Progenitor cell of endocrine pancreas (in vitro differentiated cells): ENCODE measurements at places on chromosomes 11 and 22. TPM values are rescaled to one million over a fixed set of nuclear protein-coding genes. Genes with fewer than 3 reads are reported as not detected.
A peak's percentile ranks its signal among the peaks of the same experiment; 100 is the strongest.

The CCDC188 gene
- 3.3 and 4.0 TPM in 2 replicates for total RNA-seq

DNA sequence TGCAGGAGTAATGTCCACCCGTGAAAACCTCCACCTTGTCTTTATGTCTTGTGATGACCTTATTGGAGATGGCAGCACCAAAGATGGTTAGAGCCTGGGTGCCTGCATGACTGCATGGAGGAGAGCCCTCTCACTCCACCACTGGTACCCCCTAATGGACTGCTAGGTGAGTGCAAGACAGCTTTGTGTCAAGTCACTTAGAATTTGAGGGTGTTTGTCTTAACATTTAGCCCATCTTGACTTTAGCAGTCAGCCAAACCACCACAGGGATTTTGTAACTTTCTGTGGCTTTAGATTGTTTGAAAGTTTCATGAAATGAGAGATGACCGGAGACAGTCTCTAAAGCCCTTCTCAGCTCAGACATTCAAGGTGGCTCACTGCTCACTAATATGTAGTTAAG lies 232.9 kb upstream of the NCAM1 start:
- H3K27ac ChIP-seq = no peak overlapping the region
- H3K4me3 ChIP-seq = no peak overlapping the region
- peaks cover 8% of the 10 kb centered on the region for H3K27me3 ChIP-seq
- H3K36me3 ChIP-seq = no peaks in the 10 kb centered on the region

DNA sequence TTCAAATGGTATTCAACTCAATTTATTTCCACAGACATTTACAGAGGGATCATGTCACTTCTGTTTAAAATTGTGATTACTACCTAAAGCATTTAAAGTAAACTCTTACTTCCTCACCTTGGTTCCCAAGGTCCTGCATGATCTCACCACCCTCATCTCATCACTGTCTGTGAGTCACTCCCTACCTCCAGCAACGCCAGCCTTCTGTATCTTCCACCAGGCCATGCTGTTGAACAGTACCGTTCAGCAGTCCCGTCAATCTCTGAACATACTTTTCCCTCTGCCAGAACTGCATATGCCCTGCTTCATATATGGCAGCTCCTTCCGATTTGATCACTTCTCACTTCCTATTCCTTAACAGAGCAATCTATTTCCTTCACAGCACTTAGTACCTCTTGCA lies 2.0 kb downstream of the FBXO3 start:
- H3K4me1 ChIP-seq = peaks cover 16% of the 10 kb centered on the region
- H3K27me3 ChIP-seq = peaks cover 25% of the 10 kb centered on the region
- H3K4me3 ChIP-seq = peak overlapping the region; percentile 93
- peak overlapping the region; percentile 29 for H3K27ac ChIP-seq
- H3K36me3 ChIP-seq = peaks cover 10% of the 10 kb centered on the region

GRCh38 chr11:132125988-132126871 lies 755.8 kb downstream of the NTM start:
- no peak for DNase-seq
- no peaks in the 10 kb centered on the region for H3K36me3 ChIP-seq
- H3K27ac ChIP-seq = no peak overlapping the region
- peaks cover 49% of the 10 kb centered on the region for H3K27me3 ChIP-seq
